ENCODE measurements at places on chromosomes 6 and 20.

DNA sequence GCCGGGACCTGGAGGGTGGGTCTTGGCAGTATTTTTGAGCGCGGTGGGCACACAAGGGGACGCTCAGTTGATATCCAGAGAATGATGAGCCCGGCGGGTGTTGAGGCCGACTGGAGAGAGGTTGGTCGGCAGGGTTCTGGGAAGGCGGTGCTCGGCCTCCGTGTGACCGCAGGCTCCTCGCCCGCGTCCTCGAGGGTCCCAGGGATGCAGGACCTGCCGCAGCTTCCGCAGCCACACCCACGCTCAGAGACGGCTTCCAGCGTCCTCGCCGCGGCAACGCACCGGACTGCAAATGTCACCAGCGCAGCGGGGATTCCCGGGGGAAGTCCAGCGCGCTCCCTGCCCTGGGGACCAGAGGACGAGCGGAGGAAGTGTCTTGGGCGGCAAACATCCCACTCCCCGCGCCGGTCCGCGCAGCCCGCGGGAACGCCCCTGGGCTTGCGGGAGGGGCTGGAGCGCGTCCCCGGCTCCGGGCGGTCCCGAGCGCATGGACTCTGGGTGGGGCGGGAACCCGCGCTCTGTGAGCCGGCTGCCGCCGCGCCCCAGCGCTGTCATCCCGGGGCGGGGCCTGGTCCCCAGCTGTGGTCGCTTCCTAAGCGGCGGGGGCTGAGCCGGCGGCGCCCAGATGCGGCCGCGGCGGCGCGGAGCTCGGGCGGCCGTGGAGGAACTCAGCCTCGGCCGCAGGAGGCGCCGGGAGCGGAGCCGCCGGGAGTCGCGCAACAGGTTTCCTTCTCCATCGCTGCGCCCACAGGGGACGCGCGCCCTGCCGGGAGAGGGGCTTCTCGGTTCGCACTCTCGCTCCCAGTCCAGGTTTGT, at the start of gene STX11:
TSS of gene STX11 (plus strand) at position 624 of the 816 bp plus-strand sequence. CDS start 36,111 bp downstream, outside the sequence.
- DNase-seq = peak; percentile 83

GRCh38 chr6:3285049-3285639, 26.4 kb downstream of the PSMG4 start:
- DNase-seq = no peak

- no peak for DNase-seq
Measured at GRCh38 chr20:346640-347316, at the start of gene NRSN2. Gene NRSN2 (plus strand): TSS chr20:347111. CDS start chr20:349644, 2,533 bp downstream.

DNA sequence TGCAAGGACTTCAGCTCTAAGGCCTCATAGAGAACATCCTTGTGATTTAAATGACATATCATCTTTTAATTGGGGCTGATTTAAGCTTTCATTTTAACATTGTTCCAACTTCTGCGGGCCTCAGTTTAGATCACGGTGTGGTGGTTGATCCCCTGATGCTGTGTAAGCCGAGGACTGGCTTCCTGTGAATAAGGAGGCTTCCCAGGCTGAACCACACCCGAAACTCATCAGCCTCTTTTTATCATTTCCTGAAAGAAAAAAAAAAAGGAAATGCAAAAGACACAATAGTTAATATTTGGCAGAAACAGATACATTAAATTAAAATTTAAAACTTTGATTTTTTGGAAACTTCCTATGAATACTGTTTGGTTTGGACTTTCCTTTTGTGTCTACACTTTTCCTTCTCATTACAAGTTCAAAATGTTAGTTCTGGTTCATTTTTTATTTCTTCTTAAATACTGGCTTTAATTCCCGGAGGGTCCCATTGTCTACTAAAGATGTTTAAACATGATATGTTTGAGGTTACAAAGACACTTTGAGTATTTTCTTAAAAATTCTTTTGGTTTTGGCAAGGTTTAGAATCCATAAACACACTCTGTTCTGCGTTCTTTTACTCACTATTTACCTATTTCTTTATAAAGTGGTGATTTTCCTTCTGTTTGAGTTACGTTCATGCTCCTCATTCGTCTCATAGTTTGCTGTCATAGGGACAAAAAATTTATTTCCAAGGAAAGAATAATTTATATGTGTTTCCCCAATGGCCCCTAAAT, 230.0 kb upstream of the SULF2 start:
- DNase-seq = no peak

DNA sequence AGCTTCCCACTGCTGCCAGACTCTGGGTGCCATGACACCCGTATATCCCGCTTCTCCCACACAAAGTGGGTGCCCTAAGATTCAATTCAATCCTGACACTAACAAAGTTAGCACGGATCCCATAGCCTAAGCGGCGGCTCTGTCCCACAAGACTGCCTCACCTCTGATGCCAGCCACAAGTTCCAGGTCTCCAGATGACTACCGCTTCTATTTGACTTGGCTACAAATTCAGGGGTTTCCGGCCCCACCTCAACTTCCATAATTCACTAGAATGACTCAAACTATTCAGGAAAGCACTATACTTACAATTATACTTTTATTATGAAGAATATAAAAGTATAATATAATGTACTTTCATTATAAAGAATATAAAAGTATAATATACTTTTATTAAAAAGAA, 24.8 kb upstream of the SLC22A23 start:
- no peak for DNase-seq

DNA sequence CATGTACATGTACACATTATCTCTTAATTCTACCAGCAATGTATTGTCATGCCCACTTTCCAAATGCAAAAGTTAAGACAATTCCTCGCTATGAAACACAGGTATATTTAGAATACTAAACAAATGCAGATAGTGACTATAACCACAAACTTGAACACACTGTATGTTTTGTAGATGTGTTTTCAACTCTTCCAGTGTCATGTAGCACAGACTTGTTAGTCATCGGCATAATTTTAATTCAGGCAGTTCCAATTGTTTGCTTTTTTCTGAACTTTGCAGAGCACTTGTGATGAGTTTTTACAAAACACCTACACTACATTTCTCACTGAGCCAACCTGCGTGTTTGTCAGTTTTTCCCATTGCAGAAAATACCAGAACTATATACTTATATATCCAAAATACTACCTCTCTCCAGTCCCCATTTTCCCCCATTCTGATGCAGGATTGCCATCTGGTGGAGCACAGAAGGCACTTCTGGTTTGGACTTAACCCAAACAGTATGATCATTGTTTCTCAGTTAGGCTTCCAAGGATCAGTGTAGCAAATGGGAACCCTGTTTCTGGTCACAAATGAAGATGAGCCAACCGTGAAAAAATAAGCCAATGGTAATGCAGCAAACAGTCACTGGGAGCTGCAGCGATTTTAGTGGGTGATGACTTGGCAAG, 143.4 kb downstream of the ADGRB3 start:
- peak; percentile 49 for DNase-seq

GRCh38 chr20:2822073-2822472, 5.9 kb downstream of the TMEM239 start:
- DNase-seq = peak; percentile 42

- no peak for DNase-seq
Measured at GRCh38 chr6:52328303-52328662, 33.7 kb upstream of the PAQR8 start.

DNA sequence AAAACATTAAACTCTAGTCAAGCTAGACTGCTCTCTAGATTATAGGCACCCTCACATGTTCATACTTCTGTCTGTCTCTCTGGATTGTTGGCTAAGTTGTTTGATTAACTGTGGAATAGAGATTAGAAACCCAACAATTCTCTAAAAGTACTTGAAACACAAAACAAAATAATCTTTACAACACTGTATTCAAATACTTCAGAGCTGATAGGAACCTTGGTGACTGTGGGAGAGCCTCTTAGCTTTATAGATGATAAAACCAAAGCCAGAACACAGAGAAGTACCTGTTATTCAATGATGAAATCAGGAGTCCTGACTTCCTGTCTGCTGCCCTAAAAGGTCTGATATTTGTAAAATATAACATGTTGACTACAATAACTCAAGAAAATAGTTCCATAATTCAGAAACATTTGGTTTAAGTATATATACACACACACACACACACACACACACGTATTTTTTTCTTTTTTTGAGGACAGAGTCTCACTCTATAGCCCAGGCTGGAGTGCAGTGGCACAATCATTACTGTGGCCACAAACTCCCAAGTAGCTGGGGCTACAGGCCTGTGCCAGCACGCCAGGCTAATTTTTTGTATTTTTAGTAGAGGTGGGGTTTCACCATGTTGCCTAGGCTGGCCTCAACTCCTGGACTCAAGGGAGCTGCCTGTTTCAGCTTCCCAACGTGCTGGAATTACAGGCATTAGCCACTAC, 222.0 kb downstream of the FUT9 start:
- no peak for DNase-seq

DNA sequence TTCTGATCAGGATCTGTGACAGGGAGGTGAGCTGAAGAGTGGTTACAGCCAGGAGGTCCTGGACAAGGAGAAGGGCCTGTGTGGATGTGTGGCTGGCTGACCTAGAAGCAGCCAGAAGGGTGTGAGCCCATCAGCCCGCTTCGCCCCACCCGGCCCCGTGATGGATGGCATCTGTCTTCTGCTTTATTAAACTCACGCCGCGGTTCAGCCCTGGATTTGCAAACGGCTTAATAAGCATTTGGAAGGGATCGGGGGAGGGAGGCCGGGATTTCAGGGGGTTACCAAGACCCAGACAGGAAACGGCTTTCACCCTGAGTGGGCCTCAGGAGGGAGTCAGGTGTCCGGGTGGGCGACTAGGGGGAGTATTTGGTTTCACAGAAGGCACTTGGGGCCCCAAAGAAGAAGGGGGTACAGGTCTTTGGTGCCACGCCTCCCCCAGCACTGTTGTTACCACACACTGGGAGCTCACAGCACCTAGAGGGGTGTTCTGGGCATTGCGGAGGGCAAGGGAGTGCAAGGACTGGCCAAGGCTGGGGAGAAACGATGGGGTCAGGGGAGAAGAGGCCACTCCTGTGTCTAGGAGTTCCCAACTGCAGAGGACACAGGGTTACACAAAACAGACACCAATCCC, 53.8 kb upstream of the FOXP4 start:
- no peak for DNase-seq

- peak; percentile 52 for DNase-seq
Measured at GRCh38 chr20:40532103-40532502, 156.9 kb downstream of the MAFB start.

- DNase-seq = no peak
Measured at GRCh38 chr6:96624957-96625356, 62.0 kb downstream of the FHL5 start.

- DNase-seq = no peak
Measured at GRCh38 chr20:25397821-25398220, 7.2 kb upstream of the ABHD12 start.
